ENCODE measurements at places on chromosomes 3 and 15. TPM values are rescaled to one million over a fixed set of nuclear protein-coding genes. Genes with fewer than 3 reads are reported as not detected.

The WNT5A gene
- total RNA-seq, result not detected

The IL17RB gene
- not detected for total RNA-seq

The C3orf85 gene
- not detected for total RNA-seq

The GOLGA6B gene
- total RNA-seq, result not detected

The CHRM5 gene
- not detected for total RNA-seq

The AHSG gene
- total RNA-seq, result not detected

The MGLL gene
- 0.34 TPM for total RNA-seq

The FANCD2OS gene
- total RNA-seq, result not detected

The ABHD10 gene
- total RNA-seq, result 40.0 TPM

The MAGEL2 gene
- not detected for total RNA-seq

The CD86 gene
- 0.36 TPM for total RNA-seq

The POC1A gene
- 1.2 TPM for total RNA-seq

The COL6A5 gene
- not detected for total RNA-seq

The NMNAT3 gene
- total RNA-seq, result 8.3 TPM

Data from naive thymus-derived CD8-positive, alpha-beta T cell (primary cell).